ENCODE measurements at places on chromosomes 2 and 18.

DNA sequence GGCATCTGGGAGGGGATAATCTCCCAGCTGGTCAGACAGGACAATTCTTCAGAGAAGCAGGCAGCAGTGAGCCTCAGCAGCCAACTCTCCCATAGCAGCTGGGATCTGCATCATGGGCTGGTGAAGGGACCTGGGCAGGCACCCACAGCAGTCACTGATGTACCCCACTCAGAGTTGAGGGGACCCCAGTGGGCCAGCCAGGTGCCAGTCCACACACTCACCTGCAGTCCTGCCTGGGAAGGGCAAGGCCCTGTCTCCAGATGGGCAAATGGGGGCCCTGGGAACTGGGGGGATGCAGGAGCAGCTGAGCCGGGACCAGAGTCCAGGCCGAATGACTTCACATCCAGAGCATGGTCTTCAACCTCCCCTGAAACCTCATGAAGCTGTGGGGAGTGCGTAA lies 170.4 kb downstream of the ZFP36L2 start:
- DNase-seq = no peak

DNA sequence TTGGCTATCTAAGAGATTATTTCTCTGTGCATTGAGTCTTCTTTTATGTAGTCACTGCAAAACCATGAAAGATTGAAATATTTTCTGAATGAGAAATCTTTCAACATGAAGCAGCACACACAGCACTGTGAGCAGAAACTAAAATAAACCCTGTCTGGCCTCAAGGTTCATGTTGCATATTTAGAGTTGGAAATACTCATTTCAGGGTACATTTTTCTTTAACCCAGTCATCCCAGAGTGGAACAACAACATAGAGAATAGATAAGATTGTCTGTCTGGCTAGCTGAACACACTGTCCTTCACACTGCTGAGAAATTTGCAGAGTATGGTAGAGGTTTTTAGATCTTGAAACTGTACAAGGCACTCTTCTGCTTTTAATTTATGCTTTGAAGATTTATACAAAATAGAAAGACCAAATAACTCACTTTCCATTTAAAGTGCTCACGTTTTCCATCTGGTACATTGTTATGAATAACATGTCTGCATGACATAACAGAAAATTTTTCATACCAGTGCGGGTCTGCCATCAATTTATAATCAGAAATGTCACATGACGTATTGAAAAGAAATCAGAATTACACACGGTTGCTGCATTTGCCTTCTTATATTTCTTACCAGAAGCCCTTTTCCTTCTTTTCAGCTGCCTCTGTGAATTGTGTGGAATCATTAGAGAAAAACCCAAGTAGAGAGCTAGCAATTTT lies 25.0 kb upstream of the FN1 start:
- peak; percentile 98 for DNase-seq

DNA sequence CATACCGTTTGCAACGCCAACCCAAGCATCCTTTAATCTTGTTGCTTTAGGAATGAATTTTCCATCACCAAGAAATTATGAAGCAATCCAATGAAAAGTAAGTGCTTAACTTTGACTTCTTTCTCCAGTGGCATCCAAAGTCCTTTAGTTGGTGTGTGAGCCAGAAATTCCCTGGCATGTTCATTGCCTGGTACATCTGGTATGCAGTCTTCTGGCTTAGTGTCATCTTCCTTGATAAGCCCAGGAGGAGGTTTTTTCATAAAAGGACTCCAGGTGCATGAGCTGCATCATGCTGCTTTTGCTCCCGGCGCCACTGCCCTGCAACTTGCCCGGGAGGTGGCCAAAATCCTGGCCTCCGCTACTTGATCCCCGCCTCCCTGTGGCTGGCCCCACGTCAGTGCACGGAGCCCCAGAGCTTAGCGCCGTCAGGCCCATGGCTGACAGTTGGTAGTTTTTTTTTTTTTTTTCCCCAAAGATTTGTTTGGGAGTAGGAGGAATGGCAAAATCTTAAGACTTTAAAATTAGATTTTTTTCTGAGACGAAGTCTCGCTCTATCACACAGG lies 58.7 kb downstream of the PUM2 start:
- DNase-seq = no peak

- DNase-seq = peak; percentile 69
Observed at GRCh38 chr2:96145036-96145847, at the start of gene DUSP2. Gene DUSP2 (minus strand): TSS chr2:96145440. CDS start chr2:96145354, 86 bp downstream.

DNA sequence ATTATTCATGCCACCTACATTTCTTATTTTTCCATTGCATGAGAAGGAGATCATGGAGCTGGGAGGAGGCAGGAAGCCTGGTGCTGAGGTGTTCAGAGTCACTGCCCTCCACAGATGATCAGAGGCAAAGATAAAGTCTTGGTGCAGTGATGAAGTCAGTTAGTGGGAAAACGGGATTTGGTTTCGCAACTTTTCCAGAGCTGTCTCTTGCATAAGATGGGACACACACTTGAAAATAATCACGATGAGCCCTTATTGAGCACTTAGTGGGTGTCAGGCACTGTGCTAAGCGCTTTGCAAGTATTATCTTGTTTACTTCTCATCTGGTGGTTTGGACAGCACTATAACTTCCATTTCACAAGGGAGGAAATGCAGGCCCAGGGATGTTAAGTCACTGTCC lies 222.1 kb upstream of the SMAD2 start:
- DNase-seq = no peak

DNA sequence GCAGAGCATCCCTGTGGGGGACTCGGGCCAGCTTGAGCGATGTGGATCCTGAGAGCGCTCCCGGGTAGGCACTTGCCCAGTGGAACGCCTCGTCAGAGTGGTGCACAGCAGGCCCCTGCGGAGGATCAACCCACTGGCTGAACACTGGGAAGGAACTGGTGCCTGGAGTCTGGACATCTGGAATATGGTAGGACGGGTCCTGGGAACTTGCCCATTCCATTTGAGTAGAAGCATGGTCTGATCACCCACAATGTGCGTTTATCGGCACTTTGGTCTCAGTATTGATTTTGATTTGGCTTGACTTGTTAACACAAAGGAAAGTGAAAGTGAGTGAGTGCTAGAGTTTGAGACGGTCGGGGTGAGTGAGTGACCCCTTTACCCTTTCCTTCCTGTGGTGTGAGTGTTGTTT lies 1336.2 kb upstream of the CHAC2 start:
- DNase-seq = no peak

DNA sequence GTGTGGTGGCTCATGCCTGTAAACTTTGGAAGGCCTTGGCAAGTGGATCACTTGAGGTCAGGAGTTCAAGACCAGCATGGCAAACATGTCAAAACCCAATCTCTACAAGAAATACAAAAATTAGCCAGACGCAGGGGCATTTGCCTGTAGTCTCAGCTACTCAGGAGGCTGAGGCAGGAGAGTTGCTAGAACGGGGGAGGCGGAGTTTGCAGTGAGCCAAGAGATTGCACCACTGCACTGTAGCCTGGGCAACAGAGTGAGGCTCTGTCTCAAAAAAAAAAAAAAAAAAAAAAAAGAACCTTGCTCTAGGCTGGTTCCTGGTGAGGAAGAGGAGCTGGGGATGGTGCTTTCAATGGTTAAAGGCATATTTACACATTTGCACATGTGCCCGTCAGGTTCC lies 129.4 kb downstream of the LYPD6B start:
- no peak for DNase-seq

GRCh38 chr2:136395582-136395981 lies 277.6 kb upstream of the CXCR4 start:
- no peak for DNase-seq

- DNase-seq = peak; percentile 27
Observed at GRCh38 chr18:3455907-3456685, 6.1 kb downstream of the TGIF1 start.
